ENCODE measurements at places on chromosomes 7 and 10. TPM values are rescaled to one million over a fixed set of nuclear protein-coding genes. Genes with fewer than 3 reads are reported as not detected.

GRCh38 chr7:108189733-108190388 is 59.7 kb upstream of the LAMB4 start:
- H3K27ac ChIP-seq = no peak overlapping the region
- no peak for DNase-seq
- no peaks in the 10 kb centered on the region for H3K36me3 ChIP-seq
- no peaks in the 10 kb centered on the region for H3K4me1 ChIP-seq
- no peaks in the 10 kb centered on the region for H3K27me3 ChIP-seq

Gene NXPH1
- not detected for total RNA-seq

GRCh38 chr7:70775570-70776156 is 356.3 kb upstream of the GALNT17 start:
- DNase-seq = no peak
- H3K36me3 ChIP-seq = no peaks in the 10 kb centered on the region
- peaks cover 6% of the 10 kb centered on the region for H3K4me1 ChIP-seq
- no peaks in the 10 kb centered on the region for H3K27me3 ChIP-seq

DNA sequence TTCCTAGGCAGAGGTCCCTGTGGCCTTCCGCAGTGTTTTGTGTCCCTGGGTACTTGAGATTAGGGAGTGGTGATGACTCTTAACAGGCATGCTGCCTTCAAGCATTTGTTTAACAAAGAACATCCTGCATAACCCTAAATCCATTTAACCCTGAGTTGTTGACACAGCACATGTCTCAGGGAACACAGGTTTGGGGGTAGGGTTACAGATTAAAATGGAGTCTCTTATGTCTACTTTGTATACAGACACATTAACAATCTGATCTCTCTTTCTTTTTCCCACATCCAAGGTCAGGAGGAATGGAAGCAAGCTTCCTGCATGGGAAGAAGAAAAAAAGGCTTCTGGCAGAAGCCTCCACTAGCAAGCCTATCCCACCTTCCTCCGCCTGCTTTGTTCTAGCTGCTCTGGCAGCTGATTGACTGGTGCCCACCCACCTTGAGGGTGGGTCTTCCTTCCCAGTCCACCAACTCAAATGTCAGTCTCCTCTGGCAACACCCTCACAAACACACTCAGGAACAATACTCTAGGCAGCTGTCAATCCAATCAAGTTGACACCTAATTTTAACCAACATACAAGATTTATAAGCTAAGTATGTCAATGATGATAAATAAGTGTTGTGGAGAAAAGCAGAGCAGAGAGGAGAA is 176.5 kb upstream of the CCZ1B start:
- H3K27me3 ChIP-seq = no peaks in the 10 kb centered on the region
- no peak overlapping the region for H3K27ac ChIP-seq
- H3K36me3 ChIP-seq = no peaks in the 10 kb centered on the region
- no peaks in the 10 kb centered on the region for H3K4me1 ChIP-seq
- DNase-seq = no peak
- H3K4me3 ChIP-seq = no peak overlapping the region

Gene DNAH11
- 2.6 TPM for total RNA-seq

GRCh38 chr10:100153239-100153825 is 32.5 kb downstream of the ERLIN1 start:
- DNase-seq = no peak
- no peaks in the 10 kb centered on the region for H3K27me3 ChIP-seq
- H3K27ac ChIP-seq = no peak overlapping the region
- H3K4me1 ChIP-seq = no peaks in the 10 kb centered on the region

DNA sequence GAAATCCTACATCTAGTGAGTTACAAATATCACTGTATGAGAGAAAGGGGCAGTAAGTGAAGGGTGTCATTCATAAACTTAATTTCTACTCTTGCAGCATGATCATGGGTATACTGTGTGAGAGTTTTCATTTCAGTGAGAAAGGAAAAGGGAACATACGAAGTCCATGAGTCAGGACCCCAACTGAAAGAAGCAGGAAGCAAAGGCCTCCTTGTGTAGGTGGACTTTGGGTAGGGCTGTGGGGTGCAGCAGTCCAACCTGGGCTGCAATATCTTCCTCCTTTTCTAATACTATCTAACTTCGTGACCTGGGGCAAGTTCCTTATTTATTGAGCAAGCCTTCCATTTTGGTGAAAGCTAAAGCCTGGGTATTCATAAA is 248.2 kb upstream of the TCF7L2 start:
- DNase-seq = no peak
- no peaks in the 10 kb centered on the region for H3K36me3 ChIP-seq
- H3K27ac ChIP-seq = no peak overlapping the region
- no peaks in the 10 kb centered on the region for H3K27me3 ChIP-seq
- H3K4me1 ChIP-seq = no peaks in the 10 kb centered on the region

Gene SCART1
- 3.6 TPM for total RNA-seq

DNA sequence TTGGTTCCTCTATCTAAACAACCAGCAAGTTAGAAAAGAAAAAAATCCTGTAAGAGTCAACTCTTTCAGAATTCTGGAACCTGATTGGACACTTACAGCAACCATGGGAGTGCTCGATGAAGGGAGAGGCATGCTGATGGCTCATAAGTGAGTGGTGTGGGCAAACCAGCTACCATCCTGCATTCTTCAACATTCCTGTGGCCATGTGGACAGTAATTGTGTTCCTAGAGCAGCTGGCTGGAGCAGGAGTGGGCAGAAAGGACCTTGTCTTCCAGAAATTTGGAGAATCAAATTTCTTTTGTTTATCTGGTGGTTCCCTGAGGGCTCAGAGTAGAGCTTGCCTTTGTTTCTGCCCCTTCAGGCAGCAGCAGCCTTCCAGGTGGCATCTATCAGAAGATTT is 22.5 kb upstream of the MYL7 start:
- H3K36me3 ChIP-seq = no peaks in the 10 kb centered on the region
- no peaks in the 10 kb centered on the region for H3K4me1 ChIP-seq
- H3K27me3 ChIP-seq = no peaks in the 10 kb centered on the region
- DNase-seq = no peak
- H3K27ac ChIP-seq = no peak overlapping the region

Gene TLX1
- not detected for total RNA-seq

- no peaks in the 10 kb centered on the region for H3K27me3 ChIP-seq
- no peaks in the 10 kb centered on the region for H3K36me3 ChIP-seq
- no peak for DNase-seq
- peaks cover 12% of the 10 kb centered on the region for H3K4me1 ChIP-seq
- peak overlapping the region; percentile 98 for H3K4me3 ChIP-seq
- no peak overlapping the region for H3K27ac ChIP-seq
Observed at GRCh38 chr7:35695987-35696386, 1.1 kb upstream of the HERPUD2 start.

Measured in ovary (tissue), 10 donors.